Stimulated activated CD8-positive, alpha-beta memory T cell treated with anti-CD3 and anti-CD28 coated beads, Interleukin-7, amount 100 ng/mL, for 4 hours (primary cell): ENCODE measurements at places on chromosomes 3 and 15.

DNA sequence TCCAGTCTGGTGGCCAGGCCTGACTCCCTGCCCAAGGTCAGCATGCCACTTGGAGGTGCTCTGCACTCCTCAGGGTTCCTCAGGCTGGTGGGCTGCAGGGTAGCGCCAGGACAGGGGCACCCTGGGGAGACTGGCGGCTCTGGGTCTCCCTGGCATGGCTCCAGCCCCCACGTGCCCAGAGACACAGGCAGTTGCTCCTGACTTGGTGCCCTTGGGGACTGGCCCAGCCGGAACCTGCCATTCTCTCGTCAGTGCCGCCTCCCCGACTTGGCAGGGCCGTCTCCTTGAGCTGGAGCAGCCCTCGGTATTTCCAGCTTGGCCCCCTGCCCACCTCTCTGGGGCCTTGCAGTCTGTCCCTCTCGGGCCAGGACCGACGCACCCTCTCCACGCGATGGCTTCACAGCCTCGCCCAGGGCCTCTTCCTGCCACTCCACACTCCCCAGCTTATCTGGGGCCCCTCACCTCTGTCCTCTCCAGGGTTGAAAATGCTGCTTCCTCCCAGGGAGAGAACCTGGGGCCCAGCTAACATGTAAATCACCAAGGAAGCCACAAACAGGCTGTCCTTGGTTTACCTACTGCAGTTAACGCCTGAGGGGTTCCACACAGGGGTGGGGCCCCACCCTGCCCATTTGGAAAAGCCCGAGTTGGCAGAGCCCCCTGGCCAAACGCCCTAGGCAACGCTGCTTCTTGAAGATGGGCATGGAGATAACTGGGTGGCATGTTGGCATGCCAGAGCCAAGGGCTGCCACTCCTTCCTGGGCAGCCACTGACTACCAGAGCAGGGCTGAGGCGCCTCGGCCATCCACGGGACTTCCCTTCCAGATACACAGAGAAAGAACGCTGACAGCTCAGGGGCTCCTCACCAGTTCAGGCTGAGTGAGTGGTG is 61.4 kb downstream of the SMAD6 start:
- DNase-seq = no peak

- DNase-seq = no peak
Measured at GRCh38 chr3:177715980-177716379, 518.7 kb upstream of the TBL1XR1 start.

- no peak for DNase-seq
Measured at GRCh38 chr3:128362026-128362965, 104.4 kb downstream of the DNAJB8 start.

DNA sequence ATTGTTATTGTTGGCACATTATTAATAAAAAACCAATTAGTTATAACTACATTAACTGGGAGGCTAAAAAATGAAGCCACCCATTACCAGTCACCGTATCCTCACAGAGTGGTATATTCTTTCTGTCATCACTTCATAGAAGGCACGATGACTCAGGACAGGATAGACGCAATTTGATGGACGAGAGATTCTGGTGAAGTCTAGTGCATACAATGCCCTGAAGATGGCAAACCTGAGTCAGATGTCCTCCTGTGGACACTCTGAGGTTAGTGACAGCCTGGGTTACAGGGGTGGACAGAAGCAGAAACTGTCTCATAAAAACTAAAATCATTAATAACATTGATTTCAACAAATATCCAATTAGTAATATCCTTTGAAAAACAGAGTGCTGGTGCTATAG is 150.3 kb downstream of the SLC9A9 start:
- no peak for DNase-seq

GRCh38 chr15:35596285-35596684 is 50.3 kb upstream of the DPH6 start:
- no peak for DNase-seq

GRCh38 chr3:115042351-115042750 is 104.7 kb downstream of the ZBTB20 start:
- no peak for DNase-seq

GRCh38 chr15:60396958-60397771 is 621 bp downstream of the ANXA2 start:
- DNase-seq = no peak

- no peak for DNase-seq
Measured at GRCh38 chr15:96333131-96334016, 2.9 kb downstream of the NR2F2 start.

DNA sequence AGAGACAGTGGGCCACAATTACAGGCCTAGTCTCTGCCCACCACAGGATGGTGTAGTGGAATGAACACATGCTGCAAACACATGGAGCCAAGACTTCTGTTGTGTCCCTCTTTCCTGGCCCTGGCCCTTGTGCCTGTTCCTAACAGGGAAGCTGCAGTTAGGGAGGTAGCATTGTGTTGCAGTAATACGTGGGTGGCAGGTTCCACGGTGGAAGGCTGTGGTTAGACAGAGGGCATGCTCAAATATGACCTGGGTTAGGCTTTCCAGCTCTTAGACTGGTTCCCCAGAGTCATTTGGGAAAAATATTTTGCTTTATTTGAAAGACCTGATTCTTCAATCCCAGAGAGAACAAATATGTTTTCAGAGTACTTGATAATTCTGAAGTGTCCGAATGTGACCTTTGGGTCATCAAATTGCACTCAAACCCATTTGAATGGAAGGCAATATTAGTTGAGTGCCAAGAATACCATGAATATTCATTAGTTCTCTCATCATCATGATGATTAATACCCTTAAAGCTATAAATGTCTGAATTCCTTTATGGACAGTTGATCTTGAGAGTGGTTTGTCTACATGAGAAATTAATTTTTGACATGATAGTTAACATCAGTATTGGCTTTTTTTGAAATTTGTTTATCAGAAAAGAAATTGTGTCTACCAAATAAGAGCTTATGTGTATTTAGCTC is 28.5 kb downstream of the PLAAT1 start:
- DNase-seq = no peak

DNA sequence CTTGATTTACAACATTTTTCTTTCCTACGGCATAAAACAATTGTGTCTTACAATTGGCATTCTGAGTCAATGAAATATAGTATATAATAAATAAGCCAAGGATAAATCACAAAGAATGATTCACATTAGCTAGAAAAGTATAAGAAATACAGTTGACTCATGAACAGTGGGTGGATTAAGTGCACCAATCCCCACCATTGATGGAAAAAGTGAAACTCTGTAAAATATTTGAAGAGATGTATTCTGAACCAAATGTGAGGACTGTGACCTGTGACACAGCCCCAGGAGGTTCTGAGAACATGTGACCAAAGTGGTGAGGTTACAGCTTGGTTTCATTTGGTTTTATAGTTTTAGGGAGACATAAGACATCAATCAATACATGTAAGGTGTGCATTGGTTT is 227.5 kb downstream of the ALCAM start:
- DNase-seq = no peak

GRCh38 chr3:129560269-129560787 is 17.4 kb downstream of the H1-8 start:
- no peak for DNase-seq

DNA sequence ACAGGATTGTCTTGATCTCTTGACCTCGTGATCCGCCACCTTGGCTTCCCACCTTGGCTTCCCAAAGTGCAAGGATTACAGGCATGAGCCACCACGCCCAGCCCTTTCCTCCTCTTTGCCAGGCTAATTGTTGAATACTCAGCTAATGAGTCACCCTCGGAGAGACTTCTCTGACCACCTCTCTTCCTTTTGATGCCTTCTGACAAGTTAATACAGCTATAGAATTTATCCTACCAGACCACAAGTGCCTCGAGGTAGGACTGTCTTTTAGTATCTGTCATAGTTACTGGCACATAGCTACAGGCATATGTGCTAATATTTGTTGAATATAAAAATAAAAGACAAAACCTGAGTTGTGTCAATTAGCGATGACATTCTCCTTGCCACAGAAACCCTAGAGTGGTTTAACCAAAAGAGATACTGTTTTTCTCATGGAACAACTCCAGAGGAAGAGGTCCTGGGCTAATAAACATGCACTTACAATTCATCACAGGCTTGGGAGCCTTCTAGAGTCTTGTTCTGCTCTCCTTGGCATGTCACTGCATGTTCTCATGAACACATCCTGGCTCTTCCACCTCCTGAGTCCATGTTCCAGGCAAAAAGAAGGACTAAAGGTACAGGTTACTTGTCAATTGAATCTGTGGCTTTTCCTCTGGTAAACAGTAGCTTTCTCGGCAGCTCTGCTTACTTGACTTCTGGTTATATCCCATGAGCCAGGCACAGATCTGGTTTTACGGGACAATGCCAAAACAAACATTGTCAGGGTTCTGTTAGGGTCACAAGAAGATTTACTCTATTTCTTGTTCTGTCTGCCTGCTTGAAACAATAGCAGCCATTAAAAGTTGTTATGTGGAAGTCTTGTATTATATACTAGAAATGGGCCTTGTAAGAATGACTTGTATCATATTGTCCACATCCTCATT is 332.3 kb downstream of the THSD4 start:
- no peak for DNase-seq

DNA sequence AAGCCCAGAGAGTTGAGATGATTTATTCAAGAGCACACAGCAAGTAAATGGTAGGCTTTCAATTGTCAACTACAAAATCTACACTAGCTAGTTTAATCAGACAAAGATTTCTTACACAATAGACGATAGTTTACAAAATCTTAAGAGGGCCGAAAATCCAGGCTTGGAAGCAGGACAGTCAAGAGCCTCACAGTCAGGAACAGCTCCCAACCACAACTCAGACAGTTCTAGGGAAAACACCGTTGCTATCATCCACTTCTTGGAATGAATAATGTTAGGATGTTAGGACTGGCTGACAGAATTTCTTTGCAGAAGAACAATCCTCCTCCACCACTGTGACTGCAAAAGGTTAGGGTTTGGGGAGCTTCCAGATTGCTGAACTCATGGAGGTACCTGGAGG is 290.8 kb upstream of the ZPLD1 start:
- no peak for DNase-seq

- no peak for DNase-seq
Measured at GRCh38 chr3:27080258-27080525, 289.0 kb downstream of the NEK10 start.

GRCh38 chr3:130490241-130490640 is 26.7 kb upstream of the COL6A6 start:
- DNase-seq = no peak

- no peak for DNase-seq
Measured at GRCh38 chr3:149366031-149366430, 11.4 kb downstream of the TM4SF1 start.

DNA sequence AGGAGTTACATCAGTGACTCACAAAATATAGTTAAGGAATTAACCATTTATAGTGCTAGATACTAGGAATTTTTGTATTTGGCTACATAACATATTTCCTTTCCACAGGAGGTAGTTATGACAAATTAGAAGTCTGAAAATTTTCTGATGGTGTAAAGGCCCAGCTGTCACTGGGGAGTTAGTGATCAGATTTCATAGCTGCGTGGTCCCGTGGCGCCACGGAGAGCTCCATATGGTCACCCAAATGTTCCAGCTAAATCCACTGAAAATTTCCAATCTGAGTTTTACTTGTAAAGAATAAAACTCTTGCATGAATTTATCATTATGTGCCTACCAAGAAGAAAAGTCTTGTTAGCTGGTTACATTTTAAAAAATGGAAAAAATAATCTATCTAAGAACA is 368.9 kb upstream of the PLSCR5 start:
- DNase-seq = no peak

- DNase-seq = no peak
Measured at GRCh38 chr15:47685141-47685870, 32.0 kb upstream of the SEMA6D start.

- DNase-seq = no peak
Measured at GRCh38 chr15:41922353-41922752, 28.5 kb upstream of the SPTBN5 start.

- no peak for DNase-seq
Measured at GRCh38 chr15:35252351-35252865, 167.3 kb upstream of the NANOGP8 start.

DNA sequence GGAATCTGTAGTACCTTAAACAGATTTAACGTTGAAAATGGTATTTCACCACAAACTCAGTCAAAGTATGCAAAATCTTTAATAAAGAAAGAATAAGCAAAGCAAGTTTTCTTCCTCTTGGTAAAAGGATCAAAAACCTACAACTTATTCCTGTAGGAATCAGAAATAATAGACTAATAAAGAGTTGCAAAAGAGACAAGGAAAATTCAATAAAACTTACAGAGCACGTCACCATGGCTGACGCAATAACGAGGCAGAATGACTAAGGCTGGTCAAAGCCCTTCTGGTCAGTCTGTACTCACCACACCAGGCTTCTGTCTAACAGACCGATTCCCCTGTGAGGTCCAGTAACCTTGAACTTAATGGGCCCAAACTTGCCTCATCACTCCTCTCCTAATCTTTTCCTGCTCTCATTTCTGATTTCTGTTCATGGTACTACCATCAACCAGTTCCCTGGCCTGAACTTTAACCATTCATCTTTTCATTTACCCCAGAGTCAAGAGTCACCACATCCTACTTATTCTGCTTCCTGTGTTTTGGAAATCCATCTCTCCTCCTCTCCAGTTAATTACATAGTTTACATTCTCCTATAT is 5.0 kb downstream of the MASP1 start:
- DNase-seq = no peak

DNA sequence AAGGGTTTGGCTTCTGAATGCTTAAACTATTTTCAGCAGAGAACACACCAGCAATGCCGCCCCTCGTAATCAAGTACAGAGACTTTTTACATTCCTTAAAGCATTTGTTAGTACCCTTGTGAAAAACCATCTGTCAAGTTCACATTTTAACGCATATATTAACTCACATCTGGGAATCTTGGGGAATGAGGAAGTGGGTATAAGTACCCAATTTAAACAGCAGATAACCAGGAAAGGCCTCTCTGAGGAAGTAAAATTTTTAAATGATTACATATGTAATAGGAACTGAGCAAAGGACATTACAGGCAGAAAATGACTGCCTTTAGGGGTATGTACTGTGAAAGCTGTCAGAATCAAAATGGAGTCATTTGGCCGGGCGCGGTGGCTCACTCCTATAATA is 12.8 kb upstream of the CFAP44 start:
- DNase-seq = no peak

DNA sequence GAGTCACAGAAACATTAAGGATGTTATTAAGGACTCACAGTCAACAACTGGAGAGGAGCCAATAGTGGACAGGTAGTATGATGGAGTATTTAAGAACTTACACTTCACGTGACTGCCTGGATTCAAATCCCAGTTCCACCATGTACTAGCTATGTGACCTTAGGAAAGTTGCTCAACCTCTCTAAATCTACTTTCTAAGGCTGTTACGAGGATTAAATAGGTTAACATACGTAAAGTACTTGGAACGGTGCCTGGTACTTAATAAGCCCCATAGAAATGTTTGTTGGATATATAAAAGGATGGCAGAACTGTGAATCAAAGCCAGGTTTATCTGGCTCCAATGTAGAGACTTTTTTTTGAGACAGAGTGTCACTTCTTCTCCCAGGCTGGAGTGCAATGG is 24.4 kb downstream of the THRB start:
- DNase-seq = no peak

DNA sequence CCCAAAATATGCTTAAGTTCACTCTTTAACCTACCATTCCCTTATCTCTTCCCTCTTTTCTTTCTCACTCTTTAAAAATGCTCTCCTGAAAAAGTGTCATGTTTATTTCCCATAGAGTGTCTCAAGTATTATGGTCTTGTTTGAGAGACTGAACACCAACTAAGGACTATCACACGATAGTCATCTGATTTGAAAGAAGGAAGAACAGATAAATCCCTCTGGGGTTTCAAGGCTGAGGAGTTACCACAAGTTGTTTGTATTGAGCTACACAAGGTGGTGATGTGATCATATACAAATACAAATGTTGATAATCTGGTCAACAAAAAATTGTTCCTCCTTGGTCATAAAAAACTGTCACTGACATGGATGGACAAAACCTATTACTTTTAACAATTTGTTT is 13.8 kb downstream of the MEIS2 start:
- no peak for DNase-seq

GRCh38 chr3:52172262-52172757 is 18.1 kb upstream of the POC1A start:
- DNase-seq = no peak
